ENCODE measurements at places on chromosomes 6 and 20. TPM values are rescaled to one million over a fixed set of nuclear protein-coding genes. Genes with fewer than 3 reads are reported as not detected.

The STMND1 gene
- not detected for total RNA-seq

The MMP24 gene
- total RNA-seq, result 18.8 TPM

The GPR63 gene
- 11.3 TPM for total RNA-seq

The WFDC8 gene
- total RNA-seq, result not detected

GRCh38 chr6:10894958-10895357 is 8.1 kb downstream of the SYCP2L start:
- no peaks in the 10 kb centered on the region for H3K36me3 ChIP-seq
- H3K27me3 ChIP-seq, result no peaks in the 10 kb centered on the region
- no peak for DNase-seq
- no peak overlapping the region for H3K4me3 ChIP-seq
- H3K4me1 ChIP-seq, result no peaks in the 10 kb centered on the region

DNA sequence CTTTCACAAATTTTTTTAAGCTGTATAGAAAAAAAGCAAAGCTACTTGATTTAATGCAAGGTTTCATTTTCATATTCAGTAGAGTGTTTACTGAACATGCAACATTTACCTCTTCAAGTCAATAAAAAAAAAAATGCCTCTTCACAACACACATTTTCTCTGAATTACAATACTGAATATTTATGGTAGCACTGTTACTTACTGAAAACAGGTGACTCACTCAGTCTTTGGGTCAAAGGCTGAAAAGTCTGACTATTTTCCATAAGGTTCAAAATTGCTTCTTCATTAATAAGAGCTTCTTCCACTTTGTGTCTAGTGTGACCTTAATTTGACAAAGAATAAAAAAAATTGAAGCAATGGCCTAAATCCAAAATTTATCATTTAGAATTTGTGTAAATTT is 101.9 kb downstream of the REV3L start:
- H3K27me3 ChIP-seq, result no peaks in the 10 kb centered on the region
- H3K36me3 ChIP-seq, result no peaks in the 10 kb centered on the region
- H3K4me3 ChIP-seq, result no peak overlapping the region
- no peak overlapping the region for H3K27ac ChIP-seq
- H3K4me1 ChIP-seq, result no peaks in the 10 kb centered on the region

GRCh38 chr6:169454204-169454871 is 200.7 kb upstream of the THBS2 start:
- no peaks in the 10 kb centered on the region for H3K27me3 ChIP-seq
- H3K36me3 ChIP-seq, result no peaks in the 10 kb centered on the region
- no peak overlapping the region for H3K27ac ChIP-seq
- H3K4me1 ChIP-seq, result no peaks in the 10 kb centered on the region
- DNase-seq, result no peak
- H3K4me3 ChIP-seq, result no peak overlapping the region

DNA sequence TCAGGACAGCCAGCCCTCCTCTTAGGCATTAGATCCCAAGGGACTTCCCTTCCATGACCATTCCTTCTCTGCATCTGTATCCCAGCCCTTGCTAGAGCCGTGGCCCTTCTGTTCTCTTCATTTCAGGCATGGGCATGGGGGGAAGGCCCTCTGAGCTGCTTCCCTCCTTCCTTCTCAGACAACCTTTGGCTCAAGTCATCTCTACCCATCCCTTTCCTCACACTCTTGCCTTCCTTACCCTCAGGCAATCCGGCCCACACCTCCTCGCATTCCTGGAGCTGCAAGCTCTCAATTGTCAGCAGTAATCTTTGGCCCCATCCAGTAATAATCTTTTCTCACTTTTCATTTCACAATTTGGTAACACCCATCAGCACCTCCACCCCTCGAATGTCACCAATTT is 426.9 kb upstream of the JARID2 start:
- H3K4me3 ChIP-seq, result no peak overlapping the region
- H3K36me3 ChIP-seq, result no peaks in the 10 kb centered on the region

Measured in H1 (cell line).